ENCODE measurements at places on chromosomes 2 and 18.

DNA sequence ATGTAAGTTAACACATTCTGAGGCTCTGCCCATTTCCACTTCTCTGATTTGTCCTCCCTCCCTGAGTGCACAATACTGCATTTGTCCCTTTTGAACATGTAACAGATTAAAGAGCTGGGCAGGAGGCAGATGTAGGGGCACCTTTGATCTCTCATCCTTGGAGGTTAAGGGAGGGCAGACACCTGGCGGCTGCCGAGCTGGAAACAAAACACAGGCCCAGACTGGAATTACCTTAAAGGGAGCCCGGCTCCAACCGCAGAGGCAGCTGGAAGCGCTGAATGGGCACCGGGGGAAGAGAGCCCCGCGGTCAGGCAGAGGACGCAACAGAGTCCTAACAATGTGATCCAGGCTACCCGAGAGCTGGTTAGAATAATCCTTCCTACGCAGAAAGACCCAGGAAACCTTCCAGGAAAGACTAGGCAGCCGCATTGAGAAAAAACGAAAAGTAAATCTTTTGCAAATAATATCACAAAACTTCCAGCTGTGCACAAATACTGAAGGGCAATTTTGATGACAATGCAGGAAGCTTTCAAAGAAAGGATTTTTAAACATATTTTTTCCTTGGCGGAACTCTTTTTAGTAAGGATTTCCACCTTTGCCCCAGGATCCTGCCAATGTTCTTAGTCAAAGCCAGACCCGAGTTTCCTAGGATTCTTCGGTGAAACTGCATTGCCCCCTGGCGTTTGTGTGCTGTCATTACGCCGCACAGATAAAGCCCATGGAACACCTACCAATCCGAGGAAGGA is 216.0 kb downstream of the TGIF1 start:
- peak; percentile 84 for DNase-seq

DNA sequence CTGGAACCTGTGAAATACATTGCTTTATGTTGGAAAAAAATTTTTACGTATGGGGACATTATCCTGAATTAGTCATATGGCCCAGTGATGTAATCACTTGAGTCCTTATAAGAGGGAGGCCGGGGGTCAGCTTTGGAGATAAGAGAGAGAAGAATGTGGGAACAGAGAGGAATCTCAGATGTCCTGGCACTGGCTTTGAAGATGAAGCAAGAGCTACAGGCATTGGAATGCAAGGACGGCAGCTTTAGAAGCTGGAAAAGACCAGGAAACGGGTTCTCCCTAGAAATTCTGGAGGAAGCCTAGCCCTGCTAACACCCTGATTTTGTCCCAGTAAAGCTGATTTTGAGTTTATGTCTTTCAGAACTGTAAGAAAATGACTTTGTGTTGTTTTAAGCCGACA is 1129.9 kb upstream of the GYPC start:
- DNase-seq = no peak

DNA sequence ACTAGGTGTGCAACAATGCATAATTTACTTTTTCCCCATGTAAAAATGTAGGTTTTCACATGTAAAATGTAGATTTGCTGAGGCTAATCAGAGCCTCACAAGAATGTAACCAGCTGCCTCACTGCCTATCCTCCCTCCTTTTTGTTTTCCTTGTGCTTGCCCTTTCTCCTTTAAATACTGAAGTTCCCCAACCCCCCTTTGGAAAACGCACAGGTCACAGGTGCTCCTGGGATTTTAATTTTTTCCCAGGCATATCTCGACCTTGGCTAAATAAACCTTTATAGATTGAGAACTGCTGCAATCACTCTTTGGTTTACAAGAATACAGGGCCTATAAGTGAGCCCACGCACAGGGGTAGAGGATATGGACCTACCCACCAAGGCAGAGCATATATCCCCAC is 77.2 kb upstream of the TTN start:
- DNase-seq = no peak

- no peak for DNase-seq
Observed at GRCh38 chr2:196376984-196377877, 205.9 kb upstream of the STK17B start.

DNA sequence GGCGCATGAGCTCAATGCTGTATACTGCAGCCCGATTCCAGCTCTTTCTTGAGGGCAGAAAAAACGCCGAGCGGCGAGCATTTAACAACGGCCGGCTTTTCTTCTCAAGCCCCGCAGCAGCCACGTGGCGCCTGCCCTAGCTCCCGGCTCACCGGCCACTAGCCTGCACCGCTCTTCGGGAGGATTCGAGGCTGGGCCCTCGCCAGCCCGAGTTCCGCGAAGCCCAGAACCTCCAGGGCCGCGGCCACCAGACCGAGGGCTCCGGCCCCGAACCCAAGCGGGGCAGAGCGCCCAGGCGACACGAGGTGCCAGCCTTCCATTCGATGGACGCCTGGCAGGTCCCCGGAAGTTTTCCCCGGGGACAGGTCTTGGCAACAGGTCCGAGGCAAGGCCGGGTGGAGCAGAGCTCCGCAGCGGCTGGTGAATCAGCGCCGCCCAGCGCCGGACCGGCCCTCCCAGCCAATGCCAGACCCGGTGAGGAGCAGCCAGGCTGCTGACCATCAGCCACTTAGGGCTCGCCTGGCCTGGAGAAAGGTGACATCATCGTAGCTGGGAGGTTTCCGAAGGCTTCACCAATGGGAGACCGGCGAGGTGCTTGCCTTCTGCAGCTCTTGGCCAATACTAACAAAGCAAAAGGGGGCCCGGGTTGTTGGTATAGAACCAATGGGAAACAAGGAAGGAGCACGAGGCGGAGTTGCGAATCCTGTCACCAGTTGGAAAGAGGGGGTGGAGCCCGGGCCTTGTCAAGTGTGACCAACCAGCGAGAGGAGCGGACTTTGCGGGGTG is 552 bp upstream of the MXD1 start:
- peak; percentile 100 for DNase-seq

- DNase-seq = no peak
Observed at GRCh38 chr2:179098080-179098689, 48.2 kb upstream of the CCDC141 start.

DNA sequence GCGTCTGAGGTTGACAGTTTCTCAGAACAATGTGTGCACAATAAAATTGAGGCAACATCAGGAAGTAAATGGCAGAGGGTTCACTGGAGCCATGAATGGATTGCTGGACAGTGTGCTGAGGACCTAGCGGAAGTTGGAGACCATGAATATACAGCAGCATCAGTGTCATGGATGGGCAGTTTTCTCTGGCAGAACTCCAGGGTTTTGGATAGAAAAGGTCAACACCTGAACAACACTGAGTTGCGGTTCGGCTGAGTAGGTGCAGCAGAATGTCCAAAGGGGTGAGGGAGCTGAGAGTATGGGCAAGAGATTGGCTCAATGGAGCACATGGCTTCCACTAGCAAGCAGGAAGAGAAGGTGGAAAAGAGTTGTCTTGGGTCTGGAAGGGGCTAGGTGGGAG is 73.7 kb downstream of the DNER start:
- DNase-seq = no peak

DNA sequence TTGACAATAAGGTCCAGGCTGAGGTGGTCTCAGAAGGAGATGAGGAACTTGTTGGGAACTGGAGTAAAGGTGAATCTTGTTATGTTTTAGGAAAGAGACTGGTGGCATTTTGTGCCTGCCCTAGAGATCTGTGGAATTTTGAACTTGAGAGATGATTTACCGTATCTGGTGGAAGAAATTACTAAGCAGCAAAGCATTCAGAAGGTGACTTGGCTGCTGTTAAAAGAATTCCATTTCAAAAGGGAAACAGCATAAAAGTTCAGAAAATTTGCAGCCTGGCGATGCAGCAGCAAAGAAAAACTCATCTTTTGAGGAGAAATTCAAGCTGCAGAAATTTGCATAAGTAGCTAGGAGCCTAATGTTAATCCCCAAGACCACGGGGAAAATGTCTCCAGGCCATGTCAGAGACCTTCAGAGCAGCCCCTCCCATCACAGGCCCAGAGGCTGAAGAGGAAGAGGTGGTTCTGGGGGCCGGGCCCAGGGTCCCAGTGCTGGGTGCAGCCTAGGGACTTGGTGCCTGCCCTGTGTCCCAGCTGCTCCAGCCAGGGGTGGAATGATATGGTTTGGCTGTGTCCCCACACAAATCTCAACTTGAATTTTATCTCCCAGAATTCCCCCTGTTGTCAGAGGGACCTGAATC is 73.5 kb downstream of the FIGN start:
- DNase-seq = no peak

GRCh38 chr2:63425606-63426005 is 162.7 kb downstream of the WDPCP start:
- DNase-seq = no peak

DNA sequence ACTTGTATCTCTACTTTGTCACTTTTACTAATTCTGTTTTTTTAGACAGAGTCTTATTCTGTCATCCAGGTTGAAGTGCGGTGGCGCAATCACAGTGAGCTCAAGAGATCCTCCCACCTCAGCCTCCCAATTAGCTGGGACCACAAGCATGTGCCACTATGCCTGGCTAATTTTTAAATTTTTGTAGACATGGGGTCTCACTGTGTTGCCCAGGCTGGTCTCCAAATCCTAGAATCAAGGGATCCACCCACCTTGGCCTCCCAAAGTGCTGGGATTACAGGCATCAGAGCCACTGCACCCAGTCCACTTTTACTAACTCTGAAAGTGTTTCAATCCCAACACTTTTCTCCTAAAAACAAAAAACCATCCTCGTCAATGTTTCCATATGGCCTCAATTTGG is 94.9 kb downstream of the MALT1 start:
- DNase-seq = no peak

GRCh38 chr18:55323051-55323994 is 264.7 kb downstream of the TCF4 start:
- no peak for DNase-seq

DNA sequence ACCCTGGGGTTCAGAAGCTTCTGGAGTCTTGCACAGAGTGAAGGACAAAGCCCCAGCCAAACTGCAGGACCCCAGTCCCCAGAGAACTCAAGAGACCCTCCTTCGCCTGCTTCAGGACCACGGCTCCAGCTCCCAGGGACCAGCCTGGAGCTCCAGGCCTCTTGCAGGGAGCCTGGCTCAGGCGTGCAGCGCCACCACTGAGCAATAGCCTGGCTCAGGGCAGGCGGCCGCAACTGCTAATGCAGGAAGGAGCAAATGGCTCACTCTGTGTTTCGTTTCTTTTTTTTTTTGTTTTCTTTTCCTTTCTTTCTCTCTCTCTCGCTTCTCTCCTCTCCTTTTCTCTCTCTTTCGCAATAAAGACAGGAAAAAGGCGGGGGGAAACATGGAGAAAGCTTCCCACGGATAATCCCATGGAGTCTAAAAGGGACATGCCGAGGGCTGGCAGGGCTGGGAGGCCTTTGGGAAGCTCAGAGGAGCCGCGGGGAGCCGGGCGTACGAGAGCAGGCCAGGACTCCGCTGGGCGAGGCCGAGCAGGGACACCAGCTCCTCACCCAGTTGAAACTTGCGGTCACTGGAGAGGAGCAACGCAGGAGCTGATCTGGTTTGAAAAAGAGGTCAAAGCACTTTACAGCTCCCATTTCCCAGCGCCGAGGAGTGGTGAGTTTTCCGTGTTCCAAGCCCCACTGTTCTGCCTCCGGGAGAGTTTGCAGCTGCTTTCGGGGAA is 244.8 kb downstream of the TWIST2 start:
- DNase-seq = no peak

DNA sequence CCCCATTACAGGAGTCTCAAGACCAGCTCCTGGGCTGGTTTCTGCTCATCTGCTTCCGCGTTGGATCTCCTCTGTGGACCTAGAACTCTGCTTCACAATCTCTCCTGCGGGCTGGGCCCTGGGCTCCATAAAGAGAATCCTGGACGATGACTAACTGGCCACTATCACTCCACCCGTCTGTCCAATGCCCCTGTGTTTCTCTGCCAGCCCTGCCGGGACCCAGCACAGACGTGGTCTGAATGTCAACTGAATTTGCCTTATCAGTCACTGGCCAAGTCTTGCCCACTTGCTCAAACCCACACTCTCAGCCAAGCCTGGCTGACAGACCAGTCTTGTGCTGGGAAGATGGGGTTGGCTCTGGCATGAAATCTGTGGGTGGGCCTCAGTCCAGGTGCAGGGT is 17.4 kb downstream of the KIF3C start:
- DNase-seq = no peak

DNA sequence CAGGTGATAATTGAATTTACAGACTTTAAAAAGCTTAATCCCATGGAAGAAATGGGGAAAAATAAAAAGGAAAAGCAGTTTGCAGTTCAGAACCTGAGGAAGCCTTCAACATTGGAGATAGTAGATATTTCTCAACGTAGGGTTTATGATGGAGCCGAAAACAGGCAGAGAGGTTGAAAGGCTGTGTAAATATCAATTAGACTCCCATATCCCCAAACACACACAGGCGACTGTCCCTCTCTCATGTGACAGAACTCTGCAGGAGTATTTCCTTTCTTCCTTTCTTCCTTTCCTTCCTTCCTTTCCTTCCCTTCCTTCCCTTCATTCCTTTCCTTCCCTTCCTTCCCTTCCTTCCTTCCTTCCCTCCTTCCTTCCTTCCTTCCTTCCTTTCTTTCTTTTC is 406.5 kb downstream of the LPIN1 start:
- no peak for DNase-seq

DNA sequence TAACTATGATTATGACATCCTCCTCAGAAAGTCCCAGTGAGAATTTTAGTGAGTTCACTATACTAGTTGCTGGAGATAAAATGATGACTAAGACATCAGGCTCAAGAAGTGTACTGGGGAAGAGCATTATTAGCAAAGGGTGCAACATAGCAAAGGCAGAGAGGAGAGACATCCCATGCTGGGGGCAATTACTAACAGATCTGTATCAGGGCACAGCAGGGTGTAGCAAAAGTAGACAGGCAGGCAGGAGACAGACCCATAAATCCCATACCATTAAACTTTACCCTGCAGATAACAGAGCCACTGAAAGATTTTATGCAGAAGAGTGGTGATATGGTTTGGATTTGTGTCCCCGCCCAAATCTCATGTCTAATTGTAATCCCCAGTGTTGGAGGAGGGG is 161.7 kb downstream of the SP3 start:
- DNase-seq = no peak

DNA sequence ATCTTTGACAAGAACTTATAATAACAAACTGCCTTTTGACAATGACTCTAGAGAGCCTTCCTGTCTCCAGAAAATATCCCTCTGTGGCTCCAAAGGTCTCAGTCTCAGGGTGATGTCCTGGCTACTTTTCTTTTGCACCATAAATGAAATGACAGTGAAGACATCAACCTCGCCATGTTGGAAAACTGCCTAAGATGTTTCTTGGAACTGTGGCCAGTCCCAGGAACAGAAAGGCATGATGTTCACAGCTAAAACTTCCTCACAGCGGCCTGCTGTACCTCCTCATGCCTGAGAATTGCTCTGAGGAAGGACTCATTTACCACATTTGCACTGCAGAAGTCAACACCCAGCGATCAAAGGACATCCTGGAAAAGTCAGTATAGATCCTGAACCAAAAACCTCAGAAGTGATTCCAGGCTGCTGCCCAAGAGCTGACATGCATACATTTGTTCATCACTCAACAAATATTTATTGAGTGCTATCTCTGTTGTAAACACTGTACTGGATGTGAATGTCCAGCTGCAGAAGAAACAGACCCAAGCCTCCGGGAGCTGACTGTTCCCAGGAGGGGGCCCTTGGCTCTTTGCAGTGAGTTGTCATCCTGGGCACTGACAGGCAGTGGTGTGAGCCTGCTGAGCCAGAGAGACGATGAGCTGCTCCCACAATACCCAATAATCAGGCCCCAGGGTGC is 64.3 kb upstream of the ACSL3 start:
- DNase-seq = peak; percentile 32
